ENCODE measurements at places on chromosomes 16 and 17. TPM values are rescaled to one million over a fixed set of nuclear protein-coding genes. Genes with fewer than 3 reads are reported as not detected.

DNA sequence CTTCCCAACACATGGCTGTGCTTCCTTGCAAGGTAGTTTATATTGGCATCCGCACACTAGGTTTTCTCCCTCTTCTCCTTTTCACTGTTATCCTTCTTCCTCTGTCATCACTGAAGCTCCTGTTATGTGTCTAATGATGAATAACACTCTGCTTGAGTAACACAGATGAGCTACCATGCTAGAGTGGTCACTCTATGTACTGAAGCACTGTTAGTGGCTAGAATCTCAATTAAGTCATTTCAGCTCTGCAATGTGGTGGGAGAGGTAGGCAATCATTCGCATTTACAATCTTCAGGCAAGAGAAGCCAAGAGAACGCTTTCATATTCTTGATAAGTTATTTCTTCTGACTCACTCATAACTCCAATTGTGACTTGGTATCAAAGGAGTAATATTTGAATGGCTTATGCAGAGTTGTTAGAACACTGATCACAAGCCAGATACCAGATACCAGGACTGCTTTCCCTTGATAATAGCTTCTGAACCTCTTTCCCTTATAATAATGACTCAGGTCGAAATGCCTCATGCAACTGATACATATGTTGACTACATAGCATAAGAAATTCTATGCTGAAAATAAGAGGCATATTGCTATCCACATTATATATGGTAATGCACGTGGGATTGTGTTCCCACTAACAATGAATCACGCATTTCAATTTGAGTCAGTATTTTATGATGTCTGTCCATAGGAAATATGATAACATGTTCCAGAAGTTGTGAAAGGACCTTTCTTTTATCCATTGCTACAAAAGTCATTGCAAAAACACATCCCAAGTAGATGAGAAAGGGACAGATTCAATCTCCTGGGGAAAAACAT is 158.0 kb upstream of the HS3ST3A1 start:
- DNase-seq = no peak
- no peak overlapping the region for H3K27ac ChIP-seq
- H3K4me3 ChIP-seq = no peak overlapping the region
- H3K36me3 ChIP-seq = no peaks in the 10 kb centered on the region
- H3K4me1 ChIP-seq = no peaks in the 10 kb centered on the region
- H3K27me3 ChIP-seq = no peaks in the 10 kb centered on the region

DNA sequence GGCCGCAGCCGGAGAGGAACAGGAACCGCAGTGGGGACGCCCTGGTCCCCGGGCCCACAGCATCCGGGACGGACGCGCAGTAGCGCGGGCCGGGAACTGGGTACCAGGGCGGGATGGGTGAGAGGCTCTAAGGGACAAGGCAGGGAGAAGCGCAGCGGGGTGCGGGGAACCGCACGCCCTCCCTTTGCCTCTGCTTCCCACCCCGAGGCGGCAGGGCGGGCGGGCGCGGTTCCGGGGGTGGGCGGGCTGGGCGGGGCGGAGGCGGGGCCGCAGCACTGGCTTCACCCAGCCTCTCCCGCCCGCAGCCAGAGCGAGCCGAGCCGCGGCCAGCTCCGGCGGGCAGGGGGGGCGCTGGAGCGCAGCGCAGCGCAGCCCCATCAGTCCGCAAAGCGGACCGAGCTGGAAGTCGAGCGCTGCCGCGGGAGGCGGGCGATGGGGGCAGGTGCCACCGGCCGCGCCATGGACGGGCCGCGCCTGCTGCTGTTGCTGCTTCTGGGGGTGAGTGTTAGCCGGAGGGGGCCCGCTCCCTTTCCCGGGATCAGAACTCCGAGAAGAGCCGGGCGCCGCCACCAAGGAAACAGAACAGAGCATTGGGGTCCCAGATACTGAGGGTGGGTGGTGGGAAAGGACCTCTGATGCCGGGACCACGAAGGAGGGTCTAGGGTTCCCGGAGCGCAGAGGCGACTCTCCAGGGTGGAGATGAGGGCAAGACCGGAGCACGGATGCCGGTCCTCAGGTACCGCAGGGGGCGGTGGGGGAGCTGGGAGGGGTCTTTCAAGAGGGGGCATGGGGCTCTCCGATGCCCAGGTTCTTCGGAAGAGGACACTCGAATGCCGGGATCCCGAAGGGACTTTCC is at the start of gene NGFR:
TSS of gene NGFR (plus strand) at position 308 of the 856 bp plus-strand sequence. CDS start at position 433, 125 bp downstream.
- H3K4me3 ChIP-seq = peak within 1 kb of the TSS; percentile 67
- peak; percentile 39 for DNase-seq
- H3K4me1 ChIP-seq = peaks cover 27% of the 10 kb centered on the region
- H3K27me3 ChIP-seq = peaks cover 25% of the 10 kb centered on the region
- no peaks in the 10 kb centered on the region for H3K36me3 ChIP-seq

SPATA32 gene
- total RNA-seq = not detected

DNA sequence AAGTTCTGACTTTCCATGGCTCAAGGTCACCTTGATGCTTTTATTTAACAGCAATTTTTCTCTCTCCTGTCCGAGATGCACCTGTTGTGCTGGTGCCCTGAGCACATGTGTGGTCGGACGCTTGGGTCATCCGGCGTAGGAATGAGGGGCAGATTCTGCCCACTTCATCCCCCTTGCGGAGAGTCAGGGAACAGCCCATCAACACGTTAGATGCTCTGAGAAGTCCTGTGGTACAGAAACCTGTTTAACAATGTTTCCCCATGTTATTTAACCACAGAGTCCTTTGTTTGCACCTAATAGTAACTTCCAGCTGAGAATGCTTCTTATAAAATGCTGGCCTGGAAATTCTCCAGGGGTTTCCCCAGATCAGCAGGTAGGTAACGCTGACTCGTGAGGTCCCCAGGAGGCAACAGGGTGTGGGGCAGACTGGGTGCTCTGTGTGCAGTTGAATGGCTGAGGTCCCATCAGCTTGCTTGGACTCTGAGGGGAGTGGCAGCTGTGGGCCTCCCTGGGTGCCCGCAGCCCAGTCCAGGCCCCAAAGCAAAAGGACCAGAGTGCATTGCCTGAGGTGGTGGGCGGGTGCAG is 17.8 kb downstream of the DOC2B start:
- no peak overlapping the region for H3K27ac ChIP-seq
- no peak overlapping the region for H3K4me3 ChIP-seq
- no peaks in the 10 kb centered on the region for H3K36me3 ChIP-seq
- H3K4me1 ChIP-seq = no peaks in the 10 kb centered on the region

DNA sequence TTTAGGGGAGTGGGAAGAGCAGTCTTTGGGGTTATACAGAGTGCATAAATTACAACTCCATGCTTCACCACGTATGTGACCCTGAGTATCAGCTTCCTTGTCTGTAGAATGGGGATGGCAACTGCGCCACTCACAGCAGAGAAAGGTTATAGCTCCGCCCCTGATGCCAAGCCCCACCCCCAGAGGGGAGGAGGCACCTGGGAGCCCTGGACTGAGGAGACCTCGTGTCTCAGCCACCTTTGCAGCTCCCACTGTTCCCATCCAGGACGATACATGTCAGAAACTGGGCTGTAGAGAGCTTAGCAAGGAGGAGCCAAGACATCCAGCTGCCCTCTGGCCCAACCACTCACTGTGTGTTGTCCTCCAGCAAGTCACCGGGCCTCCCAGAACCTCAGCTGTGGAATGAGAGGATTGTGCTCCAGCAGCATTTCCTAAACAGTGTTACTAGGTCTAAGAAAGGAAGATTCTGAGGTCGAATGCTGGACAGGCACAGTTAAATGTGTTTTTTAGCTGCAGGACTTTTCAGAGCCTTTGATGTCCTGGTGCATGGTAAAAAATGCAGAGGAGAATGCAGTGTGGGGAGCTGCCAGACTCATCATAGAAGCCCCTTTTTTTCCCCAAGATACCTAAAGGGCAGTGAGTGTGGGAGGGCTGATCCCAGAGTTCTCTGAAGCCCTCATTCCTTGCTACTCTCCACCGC is 49.4 kb downstream of the BEAN1 start:
- no peak overlapping the region for H3K27ac ChIP-seq
- no peaks in the 10 kb centered on the region for H3K36me3 ChIP-seq
- no peak for DNase-seq
- H3K4me3 ChIP-seq = no peak overlapping the region

GRCh38 chr17:65103431-65103830 is 33.7 kb upstream of the RGS9 start:
- no peak overlapping the region for H3K27ac ChIP-seq
- peaks cover 10% of the 10 kb centered on the region for H3K4me1 ChIP-seq
- no peaks in the 10 kb centered on the region for H3K36me3 ChIP-seq
- DNase-seq = no peak
- no peaks in the 10 kb centered on the region for H3K27me3 ChIP-seq
- H3K4me3 ChIP-seq = no peak overlapping the region

- no peaks in the 10 kb centered on the region for H3K36me3 ChIP-seq
- no peak overlapping the region for H3K27ac ChIP-seq
- H3K27me3 ChIP-seq = no peaks in the 10 kb centered on the region
- H3K4me3 ChIP-seq = no peak overlapping the region
- DNase-seq = no peak
- H3K4me1 ChIP-seq = no peaks in the 10 kb centered on the region
Observed at GRCh38 chr17:70099884-70100283, 24.9 kb downstream of the KCNJ16 start.

C1QTNF8 gene
- total RNA-seq = not detected
